ENCODE measurements at places on chromosomes 16 and 17.

DNA sequence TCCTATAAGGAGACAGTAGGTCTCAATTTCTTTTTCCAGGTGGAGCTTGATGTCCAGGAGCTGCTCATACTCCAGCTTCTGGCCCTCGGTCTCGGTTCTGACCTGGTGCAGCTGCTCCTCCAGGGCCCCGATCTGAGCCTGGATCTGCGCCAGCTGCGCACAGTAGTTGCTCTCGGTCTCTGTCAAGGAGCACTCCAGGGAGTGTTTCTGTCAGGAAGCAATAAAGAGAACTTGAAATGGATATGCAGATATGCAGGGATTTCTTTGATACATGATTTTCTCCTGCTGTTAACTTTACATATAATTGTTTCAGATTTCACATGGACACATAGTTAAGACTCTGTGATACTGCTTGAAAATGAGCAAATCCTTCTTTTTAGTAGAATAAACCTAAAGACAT is 4.7 kb downstream of the KRT25 start:
- no peak for DNase-seq

DNA sequence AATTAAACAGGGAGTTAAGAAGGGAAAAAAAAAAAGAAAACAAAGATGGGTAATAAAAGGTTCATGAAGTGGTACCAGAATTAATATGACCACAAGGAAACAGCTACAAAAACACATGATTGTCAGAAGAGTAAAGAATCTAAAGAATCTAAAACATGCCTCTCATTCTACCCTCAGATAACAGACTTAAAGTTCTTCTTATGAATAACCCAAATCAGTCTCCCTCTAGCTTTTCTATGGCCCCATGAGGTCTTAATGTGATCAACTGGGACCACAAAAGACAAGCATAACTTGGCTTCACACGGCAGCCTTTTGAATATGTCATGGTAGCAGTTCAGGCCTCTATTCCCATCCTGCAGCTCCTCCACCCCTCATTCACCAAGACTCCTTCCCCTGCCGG is 6.9 kb downstream of the MYH10 start:
- DNase-seq: no peak

DNA sequence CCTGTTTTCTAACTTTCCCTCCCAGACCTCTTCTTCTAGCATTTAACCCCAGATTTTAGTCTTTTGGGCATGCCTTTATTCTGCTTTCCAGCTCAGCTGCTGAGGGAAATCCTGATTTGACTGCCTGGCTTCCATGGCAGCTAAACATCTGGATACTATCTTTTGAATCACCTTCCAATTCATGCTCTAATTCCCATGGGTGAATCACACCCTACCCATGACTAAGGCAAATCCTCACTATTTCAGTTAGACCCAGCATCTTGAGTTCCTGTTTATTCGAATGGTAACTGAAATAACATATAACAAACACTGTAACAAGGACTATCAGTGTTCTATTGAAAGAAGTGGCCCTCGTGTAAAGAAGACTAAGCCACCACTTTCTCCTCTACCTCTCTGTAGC is 29.8 kb downstream of the CA10 start:
- no peak for DNase-seq

DNA sequence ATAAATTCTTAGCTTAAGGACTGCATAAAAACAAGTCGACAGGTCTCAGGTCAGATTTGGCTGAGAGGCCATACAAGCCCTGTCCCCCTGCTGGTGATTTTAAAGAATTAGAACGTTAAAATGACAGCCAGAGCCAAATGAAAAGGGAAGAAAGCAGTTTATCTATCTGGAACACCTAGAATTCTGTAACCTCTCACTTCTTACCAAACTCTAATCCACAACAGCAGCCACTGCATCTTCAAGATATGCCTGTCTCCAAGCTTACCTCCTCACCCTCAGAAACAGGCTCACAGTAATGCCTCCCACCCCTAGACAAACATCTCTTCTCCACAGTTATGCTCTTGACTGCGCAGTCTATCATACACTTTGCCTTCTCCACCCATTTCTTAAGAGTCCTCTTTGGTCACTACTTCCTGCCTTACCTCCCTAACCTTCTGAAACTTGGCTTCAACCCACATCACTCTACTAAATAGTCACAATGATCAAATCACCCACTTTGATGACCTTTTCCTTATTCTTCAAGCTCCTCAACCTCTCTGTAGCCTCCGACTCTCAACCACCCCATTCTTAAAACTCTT is 14.2 kb downstream of the ANKFY1 start:
- peak; percentile 17 for DNase-seq

- DNase-seq: no peak
Observed at GRCh38 chr16:25390761-25391160, 133.1 kb upstream of the ZKSCAN2 start.

GRCh38 chr16:70735141-70735979 is 49.5 kb upstream of the MTSS2 start:
- DNase-seq: no peak
